EL (cell line): ENCODE measurements at places on chromosomes 5 and 9.

GRCh38 chr5:132023258-132024116 is 12.0 kb upstream of the ACSL6 start:
- no peak for DNase-seq

GRCh38 chr9:431701-432100 is 217.0 kb downstream of the DOCK8 start:
- no peak for DNase-seq

- no peak for DNase-seq
Measured at GRCh38 chr9:129694243-129694646, 28.8 kb downstream of the PRRX2 start.

DNA sequence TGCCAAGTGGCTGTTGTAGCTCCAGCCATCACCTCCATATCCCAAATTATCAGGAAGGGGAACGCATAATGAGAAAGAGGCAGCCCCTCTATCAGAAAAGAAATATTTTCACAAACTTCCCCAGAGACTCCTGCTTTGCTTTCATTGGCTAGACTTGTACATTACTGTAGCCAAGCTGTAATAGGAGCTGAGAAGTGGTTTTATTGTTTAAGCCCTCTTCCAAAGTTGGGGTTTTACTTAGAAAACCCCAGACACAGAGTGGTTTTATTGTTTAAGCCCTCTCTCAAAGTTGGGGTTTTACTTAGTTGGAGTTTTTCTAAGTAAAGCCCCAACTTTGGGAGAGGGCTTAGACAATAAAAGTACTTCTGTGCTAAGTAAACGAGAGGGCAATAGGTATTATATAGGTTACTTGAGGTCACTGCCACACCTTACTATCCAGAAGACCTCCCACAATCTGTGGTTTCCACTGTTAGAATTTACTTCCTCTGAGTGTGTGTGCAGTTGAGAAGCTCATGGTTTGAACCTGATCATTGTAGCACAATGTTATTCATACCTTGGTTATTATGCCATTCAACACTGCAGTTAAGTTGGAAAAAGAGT is 215.7 kb upstream of the OTULINL start:
- no peak for DNase-seq

- no peak for DNase-seq
Measured at GRCh38 chr5:176916337-176916736, 17.2 kb upstream of the HK3 start.

- no peak for DNase-seq
Measured at GRCh38 chr5:105917189-105917588, 1753.5 kb downstream of the EFNA5 start.

GRCh38 chr5:88390481-88390880 is 121.8 kb upstream of the TMEM161B start:
- DNase-seq = no peak

DNA sequence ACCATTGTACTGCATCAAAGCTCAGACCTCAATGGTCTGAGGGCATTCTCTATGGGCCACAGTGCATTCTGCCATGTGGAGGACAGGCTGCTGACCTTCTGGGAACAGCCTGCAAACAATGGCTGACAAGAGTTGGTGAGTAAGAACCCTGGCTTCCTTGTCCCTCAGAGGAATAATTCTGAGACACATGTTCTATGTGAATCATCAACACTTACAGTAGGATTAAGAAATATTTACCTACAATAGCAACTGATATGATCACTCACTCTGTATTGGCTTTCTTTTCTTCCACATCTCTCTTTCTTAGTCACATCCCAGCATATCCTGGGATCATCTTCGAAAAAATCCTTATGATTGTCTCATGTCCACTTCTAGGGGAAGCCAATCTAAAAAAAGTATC is 306.5 kb upstream of the ITGA1 start:
- DNase-seq = no peak

- no peak for DNase-seq
Measured at GRCh38 chr5:176381423-176381822, 7.0 kb downstream of the NOP16 start.

GRCh38 chr9:111095441-111095840 is 57.2 kb upstream of the LPAR1 start:
- DNase-seq = no peak

GRCh38 chr9:4563105-4563504 is 72.8 kb downstream of the SLC1A1 start:
- DNase-seq = no peak

DNA sequence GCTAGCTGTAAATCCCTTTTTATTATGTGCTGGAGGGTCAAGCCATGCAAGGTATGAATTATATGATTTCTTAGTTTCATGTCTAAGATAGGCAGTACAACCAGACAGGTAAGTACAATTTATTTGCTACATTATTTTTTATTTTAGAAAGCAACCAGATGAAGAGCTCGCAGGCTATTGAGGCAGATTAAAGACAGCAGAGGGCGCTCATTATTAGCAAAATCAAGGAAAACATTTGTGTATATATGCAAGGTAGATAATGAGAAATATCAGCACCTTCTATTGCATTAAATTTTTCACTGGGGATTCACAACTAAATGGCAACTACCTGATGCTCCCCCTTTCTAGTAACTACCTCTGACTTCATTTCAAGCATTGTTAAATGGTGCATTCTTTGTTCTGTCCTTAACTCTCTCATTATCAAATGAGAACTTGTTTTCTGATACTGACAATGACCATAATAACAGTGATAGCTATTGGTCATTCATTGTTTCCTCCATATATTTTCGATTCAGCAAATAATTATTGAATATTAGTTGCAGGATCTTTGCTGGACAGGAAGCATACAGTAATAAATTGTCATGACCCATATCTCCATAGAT is 8.6 kb downstream of the SCGB3A2 start:
- no peak for DNase-seq

- no peak for DNase-seq
Measured at GRCh38 chr5:30398423-30398822, 795.1 kb upstream of the CDH6 start.

DNA sequence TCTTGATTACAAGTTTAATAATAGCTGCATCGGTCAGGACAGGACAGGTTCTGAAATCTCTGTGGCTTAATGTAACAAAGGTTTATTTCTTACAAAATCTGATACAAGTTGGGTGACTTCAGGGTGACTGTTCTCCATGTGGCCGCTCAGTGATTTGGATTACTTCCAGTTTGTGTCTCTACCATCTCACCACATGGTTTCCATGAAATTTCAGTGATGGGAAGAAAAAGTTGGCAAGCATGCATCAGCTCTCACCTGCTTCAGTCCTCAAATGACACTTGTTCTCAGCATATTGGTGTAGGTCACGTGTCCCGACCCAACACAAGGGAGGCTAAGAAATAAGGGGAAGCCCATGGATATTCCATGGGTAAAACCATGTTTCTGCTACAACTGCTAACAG is 7.8 kb upstream of the TMEM268 start:
- no peak for DNase-seq

GRCh38 chr5:107532169-107532878 is 138.4 kb downstream of the EFNA5 start:
- no peak for DNase-seq

DNA sequence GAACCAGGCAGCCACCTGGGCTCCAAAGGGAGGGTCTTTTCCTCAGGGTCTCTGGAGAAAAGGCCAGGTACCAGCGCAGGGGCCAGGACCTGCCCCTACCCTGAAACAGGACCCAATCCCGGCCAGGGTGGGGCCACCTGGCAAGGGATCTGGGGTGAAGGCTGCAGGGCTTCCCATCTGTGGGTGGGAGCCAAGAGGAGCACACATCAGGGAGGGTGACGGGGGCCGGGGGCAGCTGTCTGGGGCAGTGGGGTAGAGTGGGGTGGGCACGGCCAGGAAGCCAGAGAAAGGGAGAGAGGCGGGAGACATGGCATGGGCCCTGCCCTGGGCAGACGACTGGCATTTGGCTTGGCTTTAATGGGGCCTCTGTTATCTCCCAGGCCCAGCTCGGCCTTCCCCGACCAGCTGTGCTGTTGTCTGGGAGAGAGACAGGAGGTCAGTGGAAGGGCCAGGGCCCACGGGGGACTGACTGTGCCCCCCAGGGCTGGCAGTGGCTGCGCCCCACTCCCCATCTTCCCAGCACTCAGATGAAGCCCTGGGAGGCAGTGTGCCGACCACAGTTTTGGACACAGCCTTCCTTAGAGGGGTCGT is 57.2 kb upstream of the RNF130 start:
- no peak for DNase-seq

GRCh38 chr5:178670351-178670885 is 43.6 kb upstream of the CLK4 start:
- DNase-seq = no peak

DNA sequence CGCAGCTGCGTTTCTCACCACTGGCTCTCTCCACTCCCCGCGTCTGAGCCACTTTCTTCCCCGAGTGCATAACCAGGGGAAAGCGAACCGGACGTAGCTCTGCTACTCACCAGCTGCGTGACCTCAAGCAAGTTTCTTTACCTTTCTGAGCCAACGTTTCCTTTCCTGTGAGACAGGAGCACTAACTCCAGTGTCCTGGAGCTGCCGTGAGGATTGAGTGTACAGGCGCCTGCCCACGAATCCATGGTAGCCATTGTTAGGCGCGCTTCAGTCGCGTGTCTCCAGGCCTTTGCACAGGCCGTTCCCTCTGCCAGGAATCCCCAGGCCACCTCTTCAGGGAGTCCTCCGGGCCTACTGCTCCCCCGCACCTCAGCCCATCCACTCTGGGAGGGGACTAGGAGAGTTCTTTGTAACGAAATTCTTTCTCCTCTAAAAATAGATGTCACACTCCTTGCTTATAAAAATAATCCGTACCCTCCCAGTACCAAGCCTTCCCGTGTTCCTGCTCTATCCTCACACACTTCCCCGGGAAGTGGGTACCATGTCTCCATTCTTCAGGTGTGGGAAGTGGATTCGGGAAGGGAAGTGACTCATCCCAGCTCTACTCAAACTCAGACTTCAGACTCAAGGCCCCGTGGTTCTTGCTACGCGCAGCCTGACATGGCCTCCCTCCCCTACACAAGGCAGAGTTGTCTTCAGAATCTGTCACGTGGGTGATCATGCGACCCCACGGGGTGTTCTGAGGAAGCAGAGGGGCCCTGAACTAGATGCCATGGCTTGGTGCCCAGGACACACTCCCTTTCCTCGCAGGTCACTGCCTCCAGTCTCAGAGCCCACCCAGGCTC is 16.1 kb upstream of the CRB2 start:
- DNase-seq = no peak

GRCh38 chr5:129664336-129664937 is 83.5 kb upstream of the MINAR2 start:
- DNase-seq = peak; percentile 52
